Right kidney (tissue), 9 donors: ENCODE measurements at places on chromosomes 13 and 19.

- DNase-seq, result no peak
These were observed 1992.9 kb upstream of the PCDH20 start for GRCh38 chr13:63408331-63409189.

DNA sequence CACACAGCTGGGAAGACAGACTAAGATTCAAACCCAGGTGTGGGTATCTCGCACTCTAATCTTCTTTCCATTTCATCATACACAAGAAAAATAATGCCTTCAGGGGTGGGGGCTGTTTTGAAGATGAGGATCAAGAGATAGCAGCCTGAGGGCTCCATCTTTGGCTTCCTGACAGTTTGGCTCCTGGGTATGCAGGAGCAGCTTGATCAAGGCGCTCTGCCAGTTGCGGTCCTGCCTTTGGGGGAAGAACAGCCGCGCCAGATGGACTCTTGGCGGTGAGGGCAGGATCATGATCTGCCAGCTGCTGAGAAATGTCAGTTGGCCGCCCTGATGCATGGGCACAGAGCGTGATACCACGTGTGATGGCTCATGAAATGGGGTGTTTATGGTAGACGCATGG is 119.1 kb downstream of the IER2 start:
- DNase-seq, result no peak

GRCh38 chr13:44230736-44231135 is 142.9 kb upstream of the SERP2 start:
- DNase-seq, result no peak

GRCh38 chr13:29924482-29925350 is 74.3 kb upstream of the UBL3 start:
- peak; percentile 31 for DNase-seq

DNA sequence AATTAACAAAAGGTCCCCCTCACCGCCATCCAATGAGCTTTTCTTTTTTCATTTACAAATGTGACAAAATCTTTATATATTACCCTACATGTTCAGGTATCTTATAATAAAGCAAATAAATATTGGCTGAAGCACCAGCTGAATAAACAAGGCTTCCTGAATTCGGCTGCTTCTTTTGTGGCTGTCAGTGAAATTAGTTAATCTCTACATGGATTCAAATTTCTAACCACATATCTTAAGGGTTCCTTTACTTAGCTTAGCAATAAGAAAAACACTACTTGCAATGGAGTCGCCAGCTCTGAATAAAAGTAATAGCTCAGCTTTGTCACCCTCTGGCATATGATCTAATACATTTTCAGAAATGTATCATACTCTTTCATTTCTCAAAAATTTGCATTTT is 104.3 kb downstream of the CCNA1 start:
- no peak for DNase-seq

DNA sequence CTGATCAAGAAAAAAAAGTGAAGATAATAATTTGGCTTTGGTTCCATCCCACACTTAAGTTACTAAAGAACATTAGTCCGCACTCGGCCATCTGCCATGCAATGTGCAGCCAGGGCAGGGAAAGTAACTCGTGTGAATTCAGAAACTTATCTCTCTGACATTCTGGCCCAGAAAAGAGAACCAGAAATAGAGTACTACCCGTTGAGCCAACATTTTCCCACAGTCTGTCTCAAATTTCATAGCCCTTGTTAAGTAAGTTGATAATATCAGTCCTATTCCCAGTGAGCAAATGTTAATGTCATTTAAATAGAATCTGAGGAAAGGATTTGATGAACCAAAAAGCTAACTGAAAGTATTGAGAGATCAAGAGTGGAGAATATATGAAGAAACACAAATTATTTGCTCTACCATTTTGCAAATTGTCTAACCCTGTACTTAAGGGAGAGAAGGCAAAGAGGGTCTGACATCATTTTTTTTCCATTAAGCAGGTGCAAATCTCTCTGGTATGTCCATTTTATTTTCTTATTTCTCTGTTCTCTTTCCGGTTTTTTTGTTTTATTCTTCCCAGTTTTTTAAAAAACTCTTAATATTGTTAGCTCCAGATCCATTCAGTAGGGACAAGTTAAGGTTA is 156.3 kb downstream of the NDFIP2 start:
- DNase-seq, result no peak

- DNase-seq, result no peak
These were observed 64.7 kb downstream of the DNAJC15 start for GRCh38 chr13:43088093-43088511.

DNA sequence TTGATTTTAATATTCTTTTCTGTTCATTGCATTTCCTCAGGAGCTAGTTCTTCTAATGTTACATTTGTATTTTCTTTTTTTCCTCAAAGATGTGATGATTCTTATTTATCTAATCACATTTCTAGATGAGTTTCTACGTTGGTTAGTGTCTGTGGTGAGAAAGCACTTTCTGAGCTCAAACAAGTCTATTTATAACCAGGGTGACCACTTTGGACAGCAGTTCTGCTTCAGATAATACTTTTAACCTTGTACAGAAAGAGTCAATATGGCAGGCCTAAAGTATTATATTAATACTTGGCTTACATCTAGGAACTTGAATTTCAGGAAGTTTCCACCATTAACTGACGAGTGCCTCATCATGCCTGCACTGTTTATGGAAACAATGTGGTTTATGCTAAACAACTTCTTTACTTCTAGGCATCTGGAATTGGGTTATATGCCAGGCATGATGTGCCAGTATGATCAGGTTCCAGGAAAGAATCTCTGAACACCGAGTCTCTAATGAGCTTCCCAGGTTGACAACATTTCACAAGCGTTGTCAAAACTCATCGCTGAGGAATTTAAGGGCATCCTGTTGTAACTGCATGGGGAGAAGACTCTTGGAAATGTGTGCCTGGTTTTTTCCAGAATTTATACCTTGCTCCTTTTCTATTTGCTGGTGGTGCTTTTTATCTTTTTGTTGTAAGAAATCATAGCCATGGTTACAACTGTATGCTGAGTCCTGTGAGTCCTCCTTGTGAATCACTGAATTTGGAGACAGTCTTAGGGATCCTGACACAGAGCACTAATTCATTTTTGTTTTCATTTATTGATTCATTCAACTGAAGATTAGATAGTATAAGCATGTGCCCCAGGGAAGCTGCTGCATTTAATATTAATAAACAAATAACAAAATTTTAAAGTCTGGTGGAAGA is 344.4 kb upstream of the PCDH9 start:
- DNase-seq, result no peak

GRCh38 chr13:53340505-53341143 is 312.0 kb downstream of the OLFM4 start:
- DNase-seq, result no peak

DNA sequence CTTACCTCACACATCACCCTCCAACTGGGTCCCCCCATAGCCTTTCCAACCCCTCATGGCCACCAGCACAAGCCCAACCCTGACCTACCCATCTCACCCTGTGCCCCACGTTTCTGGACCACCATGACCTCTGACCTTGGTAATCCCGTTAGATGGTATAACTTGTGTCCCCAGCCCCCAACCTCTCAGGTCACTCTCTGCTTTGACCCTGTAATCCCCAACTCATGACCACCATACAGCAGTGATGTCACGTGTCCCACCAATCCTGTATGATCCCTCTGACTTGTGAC is 8.5 kb downstream of the KLC3 start:
- DNase-seq, result no peak

DNA sequence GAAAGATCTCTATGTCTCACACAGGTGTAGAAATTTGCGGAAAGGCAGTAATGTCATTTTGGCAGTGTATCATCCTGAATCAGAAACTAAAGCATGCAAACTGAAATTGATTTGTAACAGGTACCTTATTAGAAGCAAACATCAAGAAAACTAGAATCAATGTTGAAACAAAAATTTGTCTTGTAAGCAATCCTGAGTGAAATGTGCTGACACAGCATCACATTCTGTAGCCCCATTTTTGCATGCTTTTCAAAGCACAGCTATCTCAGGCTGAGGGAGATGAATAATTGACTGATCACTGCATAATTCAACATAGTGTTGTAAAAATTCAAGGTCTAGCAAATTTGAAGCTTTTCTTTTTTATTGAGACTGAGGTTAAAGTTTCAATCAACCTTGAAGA is 539.7 kb downstream of the DACH1 start:
- no peak for DNase-seq

DNA sequence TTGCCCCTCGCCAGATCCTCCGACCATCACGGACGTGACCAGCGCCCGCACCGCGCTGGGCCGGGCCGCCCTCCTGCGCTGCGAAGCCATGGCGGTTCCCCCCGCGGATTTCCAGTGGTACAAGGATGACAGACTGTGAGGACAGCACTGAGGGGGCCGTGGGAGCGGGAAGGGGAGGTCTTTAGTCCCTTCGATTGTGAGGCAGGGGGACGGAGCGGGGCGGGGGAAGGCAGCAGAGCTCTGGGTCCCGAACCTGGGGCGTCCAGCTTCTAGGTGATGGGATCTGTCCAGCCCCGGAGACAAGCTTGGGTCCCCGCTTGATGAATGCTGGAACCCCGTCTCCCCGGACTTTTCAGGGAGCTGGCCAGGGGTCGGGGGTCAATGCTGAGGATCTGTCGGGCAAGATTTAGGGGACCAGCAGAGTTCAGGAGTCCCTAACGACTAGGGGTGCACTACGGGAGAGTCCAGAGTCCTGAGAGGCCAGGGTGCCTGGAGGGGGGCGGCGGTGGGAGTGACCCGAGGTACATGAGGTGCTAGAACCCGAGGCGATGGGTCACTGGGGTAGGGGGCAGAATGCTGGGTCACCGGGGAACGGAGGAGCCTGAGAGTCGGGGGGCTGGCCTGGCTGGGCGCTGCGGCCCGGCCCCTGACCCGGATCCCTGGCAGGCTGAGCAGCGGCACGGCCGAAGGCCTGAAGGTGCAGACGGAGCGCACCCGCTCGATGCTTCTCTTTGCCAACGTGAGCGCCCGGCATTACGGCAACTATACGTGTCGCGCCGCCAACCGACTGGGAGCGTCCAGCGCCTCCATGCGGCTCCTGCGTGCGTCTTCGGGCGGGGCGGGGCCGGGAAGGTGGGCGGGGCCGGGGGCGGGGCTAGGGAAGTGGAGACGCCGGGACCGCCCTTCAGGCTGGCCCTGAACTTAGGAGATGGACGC is 14.6 kb downstream of the VSIG10L start:
- DNase-seq, result peak; percentile 52
